CD8-positive, alpha-beta memory T cell (primary cell): ENCODE measurements at places on chromosomes 1 and 21.
A peak's percentile ranks its signal among the peaks of the same experiment; 100 is the strongest.

DNA sequence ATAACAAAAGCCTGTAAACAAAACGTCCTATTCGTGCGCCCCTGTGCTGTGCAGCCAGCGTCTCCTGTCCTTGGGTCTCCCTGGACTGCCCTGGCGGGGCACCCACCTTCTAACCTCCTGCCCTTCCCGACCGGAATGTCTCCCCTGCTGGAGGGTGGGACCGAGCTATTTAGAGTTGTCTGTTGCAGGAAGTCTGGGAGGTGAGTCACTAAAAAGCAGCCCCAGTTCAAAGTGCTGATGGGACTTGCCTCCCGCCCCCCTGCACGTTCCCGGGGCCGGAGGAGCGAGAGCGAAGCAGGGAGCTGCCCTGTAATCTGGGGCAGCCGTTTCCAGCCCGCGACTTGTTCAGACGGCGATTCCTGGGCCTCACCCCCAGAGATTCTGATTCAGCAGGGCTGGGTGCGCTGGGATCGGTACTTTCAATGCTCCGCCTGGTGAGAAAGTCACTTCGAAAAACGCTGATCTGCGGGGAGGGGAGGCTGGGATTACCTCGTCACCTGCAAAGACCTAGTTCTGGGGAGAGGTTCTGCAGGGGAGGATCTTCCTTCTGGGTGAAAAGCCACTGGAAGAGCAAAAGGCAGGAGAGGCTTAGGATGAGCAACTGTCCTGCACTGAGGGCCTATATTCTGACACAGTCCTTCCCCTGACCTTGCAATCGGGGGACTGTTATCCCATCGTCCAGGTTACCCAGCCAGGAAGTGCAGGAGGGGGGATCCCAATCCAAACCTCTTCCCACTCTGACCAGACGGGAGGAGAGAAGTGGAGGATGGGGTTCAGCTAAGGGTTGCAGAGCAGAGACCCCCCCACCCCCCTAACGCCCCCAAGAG, 1.2 kb upstream of the DHRS3 start:
- peak; percentile 73 for DNase-seq

DNA sequence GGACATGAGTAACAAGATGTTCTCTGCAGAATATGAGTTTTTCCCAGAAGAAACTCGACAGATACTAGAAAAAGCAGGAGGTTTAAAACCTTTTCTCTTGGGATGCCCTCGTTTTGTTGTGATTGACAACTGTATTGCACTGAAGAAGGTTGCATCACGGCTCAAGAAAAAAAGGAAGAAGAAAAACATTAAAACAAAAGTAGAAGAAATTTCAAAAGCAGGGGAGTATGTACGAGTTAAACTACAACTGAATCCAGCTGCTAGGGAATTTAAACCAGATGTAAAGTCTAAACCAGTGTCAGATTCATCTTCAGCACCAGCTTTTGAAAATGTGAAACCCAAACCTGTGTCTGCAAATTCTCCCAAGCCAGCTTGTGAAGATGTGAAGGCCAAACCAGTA, 92.5 kb downstream of the TTC3 start:
- no peak for DNase-seq

DNA sequence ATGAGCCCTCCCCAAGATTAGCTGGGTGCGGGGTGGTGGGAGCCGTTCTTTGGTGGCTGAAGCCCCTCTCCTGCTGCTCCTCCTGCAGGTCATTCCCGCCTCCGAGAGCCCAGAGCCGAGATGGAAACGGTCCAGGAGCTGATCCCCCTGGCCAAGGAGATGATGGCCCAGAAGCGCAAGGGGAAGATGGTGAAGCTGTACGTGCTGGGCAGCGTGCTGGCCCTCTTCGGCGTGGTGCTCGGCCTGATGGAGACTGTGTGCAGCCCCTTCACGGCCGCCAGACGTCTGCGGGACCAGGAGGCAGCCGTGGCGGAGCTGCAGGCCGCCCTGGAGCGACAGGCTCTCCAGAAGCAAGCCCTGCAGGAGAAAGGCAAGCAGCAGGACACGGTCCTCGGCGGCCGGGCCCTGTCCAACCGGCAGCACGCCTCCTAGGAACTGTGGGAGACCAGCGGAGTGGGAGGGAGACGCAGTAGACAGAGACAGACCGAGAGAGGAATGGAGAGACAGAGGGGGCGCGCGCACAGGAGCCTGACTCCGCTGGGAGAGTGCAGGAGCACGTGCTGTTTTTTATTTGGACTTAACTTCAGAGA, 448 bp downstream of the G0S2 start:
- DNase-seq: no peak

GRCh38 chr21:33228455-33228854, 1.3 kb upstream of the IFNAR2 start:
- no peak for DNase-seq

- DNase-seq: no peak
These were observed 55.8 kb upstream of the ADAMTS1 start for GRCh38 chr21:26900980-26901379.

- DNase-seq: no peak
These were observed 12.9 kb upstream of the FTCD start for GRCh38 chr21:46168238-46168637.

- no peak for DNase-seq
These were observed 11.4 kb downstream of the KCNJ15 start for GRCh38 chr21:38267991-38268863.

DNA sequence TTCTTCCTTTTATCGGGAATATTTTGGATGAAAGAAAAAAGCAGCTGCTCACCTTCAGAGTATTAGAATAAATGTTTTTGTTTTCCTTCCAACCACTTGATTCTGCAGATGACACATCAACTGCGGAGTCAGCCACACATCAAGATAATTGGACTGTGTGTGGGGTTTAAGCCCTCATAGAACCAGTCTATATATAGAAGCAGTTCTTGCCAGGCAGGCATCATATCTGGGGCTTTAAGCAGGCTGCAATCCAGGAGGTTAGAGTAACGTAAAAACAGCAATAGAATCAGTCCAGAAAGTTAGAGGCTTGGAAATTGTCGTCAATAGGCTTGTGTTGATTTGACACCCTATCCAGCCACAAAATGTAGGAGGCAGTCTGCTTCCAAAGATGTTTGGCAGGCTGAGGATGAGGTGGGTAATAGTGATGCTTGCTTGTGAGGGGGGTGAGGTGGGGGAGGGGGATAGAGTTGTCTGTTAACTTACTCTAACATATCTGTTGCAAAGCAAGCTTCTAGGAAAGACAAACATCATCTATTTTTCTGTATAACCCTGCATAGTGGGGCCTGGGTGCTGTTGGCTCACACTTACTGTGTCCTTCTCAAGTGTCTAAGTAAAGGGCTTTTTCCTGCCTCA, 64.8 kb downstream of the PEX14 start:
- no peak for DNase-seq

DNA sequence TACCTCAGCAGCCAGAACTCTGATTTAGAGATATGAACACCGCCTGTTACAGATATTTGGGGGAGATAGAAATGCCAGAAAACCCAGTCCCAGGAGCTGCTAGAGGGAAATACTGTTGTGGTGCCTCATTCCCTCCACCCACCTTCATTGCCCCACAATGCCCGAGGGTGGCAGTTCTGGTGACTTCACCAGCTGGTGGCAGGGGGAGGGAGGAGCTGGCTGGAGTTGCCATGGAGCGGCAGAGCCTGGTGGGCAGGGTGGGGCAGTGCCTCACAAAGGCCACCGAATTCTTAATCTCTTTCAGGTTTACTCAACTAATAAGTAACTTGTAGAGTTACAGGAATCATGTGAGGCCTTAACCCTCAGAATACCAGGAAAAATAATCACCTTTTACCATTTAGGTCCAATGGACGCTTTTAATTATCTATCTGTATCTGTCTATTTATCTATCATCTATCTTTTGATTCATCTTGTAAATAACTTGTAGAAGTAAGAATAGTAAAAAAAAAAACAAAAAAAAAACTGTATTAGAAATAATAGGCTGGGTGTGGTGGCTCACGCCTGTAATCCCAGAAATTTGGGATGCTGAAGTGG, 11.7 kb upstream of the S100A11 start:
- DNase-seq: no peak

DNA sequence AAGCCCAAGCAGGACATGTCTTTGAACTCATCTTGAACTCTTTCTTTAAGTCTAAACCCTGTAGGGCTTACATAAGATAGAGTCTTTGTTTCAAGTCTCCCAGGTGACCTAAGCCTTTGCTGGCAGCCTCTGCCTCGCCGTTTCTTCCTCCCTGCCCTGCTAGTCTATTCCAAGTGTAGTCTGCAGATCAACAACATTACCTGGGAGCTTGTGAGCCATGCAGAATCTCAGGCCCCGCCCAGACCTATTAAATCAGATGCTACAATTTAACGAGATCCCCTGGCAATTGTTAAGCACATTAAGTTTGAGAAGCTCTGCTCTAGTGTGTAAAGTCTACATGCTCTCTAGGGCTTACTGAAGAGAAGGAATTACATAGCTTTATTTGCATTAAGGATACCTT, 271.6 kb downstream of the PBX1 start:
- no peak for DNase-seq

DNA sequence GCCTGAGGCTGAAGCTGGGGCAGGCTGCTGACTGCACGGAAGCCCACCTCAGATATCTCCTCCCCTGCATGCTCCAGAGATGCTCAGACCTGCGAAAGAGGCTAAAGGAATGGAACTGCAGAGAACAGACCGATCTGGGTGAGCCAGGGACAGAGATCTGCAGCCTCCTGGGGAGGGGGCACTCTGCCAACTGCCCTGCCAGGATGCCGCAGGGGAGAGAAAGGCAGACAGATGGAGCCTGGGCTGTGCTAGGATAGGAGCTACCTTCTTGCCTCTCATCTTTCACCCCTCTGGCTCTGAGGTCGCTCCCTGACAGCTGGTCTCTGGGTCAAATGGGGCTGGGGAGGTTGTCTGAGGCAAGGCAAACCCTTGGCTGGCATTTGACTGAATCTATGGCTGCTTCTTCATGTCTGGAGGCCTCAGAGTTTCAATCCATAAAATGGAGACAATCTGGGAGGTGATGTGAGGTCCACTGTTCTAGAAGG, 238.2 kb downstream of the GRIK3 start:
- no peak for DNase-seq

- no peak for DNase-seq
These were observed 19.3 kb downstream of the TRMT13 start for GRCh38 chr1:100152271-100152670.
